ENCODE measurements at places on chromosomes 3 and 15.

DNA sequence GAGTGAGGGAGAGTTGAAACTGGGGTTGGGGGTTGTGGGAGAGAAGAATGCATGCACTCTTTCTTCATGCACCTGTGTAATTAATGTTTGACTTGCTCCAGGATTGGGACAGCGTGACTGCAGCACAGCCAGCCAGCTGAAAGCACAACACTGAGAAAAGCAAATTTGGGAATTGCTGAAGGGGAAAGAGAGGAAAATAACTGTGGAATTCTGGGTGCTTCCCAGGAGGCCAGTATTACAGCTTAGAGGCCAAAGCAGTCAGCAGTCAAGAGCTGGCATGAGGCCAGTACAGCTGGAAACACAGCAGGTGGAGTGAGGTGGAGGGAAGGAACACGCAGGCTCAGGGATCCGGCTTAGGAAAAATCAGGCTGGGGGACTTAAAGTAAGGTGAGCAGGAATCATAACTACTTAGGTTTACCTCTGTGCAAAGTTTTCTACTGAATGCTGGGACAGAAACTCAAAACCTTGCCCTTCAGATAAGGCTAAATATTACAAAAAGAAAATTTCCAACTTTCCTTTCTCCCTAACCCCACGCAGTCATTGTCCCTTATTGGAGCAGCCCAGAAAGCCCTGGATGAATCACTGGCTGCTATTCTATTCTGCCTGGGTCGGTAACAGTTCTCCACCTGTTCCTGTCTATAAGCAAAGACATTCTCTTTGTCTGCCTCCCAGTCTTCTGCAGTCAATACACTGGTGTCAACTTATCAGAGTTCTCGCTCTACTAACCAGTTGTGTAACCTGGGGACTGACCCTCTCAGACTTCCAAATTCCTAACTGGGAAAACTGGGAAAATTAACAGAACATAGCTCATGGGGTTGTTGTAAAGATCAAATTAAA is 167.2 kb downstream of the MAGI1 start:
- DNase-seq, result no peak

GRCh38 chr3:40780291-40780924 is 255.6 kb downstream of the ZNF621 start:
- no peak for DNase-seq

GRCh38 chr3:49500732-49501609 is 30.9 kb downstream of the DAG1 start:
- DNase-seq, result no peak

DNA sequence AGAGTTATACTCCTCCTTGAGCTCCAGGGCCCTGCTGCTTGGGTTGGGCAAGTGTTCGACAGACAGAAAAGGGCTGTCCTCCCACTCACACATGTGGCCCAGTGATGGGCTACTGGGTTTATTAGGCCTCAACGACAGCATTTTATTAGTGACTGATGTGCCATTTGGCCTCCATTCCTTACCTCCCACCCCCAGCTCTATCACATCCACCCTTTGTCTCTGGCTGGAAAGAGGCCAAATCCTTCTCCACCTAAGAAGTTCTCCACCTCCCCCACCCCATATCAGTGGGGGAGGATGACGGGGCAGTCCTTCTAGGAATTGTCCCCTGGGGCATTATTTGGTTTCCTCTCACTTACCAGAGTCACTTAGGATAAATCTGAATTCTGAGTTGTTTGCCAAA is 57.1 kb upstream of the WNT5A start:
- DNase-seq, result no peak

- no peak for DNase-seq
These were observed 350.5 kb upstream of the ICE2 start for GRCh38 chr15:60829416-60829815.

Data from CD4-positive, CD25-positive, alpha-beta regulatory T cell (primary cell).